ENCODE measurements at places on chromosomes 7 and 10. TPM values are rescaled to one million over a fixed set of nuclear protein-coding genes. Genes with fewer than 3 reads are reported as not detected.

DNA sequence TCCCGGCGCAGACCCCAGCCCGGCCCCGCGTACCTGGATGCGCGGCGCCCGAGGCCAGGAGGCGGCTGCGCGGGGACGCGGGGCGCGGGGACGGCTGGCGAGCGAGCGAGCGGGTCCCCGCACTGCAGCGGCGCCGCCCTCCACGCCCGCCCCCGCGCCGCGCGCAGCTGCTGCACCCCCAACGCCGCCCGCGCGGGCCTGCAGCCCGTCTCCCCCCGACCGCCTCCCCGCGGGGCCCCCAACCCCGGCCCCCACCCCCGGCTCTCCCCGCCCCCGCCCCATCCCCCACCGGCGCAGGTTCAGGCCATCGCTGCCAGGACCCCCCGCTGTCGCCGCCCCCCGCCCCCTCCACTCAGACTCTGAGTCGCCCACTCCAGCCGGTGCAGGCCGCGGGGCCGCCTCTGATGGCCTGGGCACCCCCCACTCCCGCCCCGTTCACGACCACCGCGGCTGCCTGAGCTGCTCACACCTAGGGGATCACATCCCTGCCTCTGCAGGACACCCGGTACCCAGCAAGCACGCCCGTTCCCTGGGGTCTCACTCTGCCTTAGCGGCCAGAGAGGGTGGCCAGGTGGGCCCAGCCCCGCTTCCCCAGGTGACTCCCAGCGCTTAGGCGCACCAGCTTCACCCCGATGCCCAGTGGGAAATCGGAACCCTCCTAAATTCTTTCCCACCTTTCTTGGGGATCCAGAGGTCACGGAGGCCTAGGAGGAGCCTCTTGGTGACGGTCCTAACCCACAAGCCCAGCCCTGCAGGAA, 13.9 kb upstream of the DNAAF5 start:
- DNase-seq, result peak; percentile 71

DNA sequence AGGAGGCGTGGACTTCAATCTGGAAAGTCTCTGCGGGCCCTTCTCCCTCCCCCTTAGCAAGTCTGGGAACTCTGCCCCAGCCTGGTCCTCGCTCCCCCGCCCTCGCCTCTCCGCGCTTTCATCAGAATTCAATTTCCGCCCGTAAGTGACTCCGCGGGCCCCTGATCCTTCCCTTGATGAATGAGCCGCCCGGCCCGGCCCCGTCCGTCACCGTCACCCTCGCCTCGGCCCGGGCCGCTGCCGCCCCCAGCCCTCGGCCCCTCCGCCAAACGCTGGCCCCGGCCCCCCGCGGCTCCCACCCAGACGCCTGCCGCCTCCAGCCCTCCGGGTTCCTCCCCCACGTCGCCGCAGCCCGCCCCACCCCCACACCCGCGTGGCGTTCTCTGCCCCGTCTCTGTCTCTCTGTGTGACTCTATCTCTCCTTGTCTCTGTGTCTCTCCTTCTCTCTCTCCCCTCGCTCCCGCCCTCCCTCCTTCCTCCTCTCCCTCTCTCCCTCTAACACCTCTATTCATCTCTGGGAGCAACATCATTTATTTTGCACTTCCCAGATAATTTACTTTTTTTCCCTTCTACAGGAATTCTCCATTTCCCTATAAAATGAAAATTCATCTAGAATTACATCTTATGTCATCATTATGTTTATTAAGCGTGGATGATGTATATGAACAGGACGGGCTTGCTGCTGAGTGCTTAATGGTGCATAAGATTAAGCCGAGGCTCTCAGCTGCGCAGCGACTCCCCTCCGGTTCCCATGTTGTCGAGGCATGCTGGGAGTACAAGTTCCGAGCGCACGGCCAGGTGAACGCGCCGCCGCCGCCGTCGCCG, 91.2 kb upstream of the PAX2 start:
- no peak for DNase-seq

DNA sequence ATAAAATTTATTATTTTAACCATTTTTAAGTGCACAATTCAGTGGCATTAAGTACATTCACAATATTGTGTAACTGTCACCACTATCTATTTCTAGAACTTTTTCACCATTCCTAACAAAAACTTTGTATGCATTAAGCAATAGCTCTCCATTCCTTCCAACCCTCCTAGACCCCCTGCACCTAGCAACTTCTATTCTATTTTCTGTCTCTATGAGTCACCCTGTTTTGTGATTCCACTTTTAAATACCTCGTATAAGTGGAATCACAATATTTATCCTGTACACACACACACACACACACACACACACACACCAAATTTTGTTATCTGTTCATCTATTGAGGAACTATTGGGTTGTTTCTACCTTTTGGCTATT, 89.2 kb downstream of the ARID5B start:
- no peak for DNase-seq

GRCh38 chr7:84042110-84042539, 152.5 kb downstream of the SEMA3A start:
- DNase-seq, result no peak

- DNase-seq, result no peak
Measured at GRCh38 chr10:129675027-129675769, 208.2 kb downstream of the MGMT start.

DNA sequence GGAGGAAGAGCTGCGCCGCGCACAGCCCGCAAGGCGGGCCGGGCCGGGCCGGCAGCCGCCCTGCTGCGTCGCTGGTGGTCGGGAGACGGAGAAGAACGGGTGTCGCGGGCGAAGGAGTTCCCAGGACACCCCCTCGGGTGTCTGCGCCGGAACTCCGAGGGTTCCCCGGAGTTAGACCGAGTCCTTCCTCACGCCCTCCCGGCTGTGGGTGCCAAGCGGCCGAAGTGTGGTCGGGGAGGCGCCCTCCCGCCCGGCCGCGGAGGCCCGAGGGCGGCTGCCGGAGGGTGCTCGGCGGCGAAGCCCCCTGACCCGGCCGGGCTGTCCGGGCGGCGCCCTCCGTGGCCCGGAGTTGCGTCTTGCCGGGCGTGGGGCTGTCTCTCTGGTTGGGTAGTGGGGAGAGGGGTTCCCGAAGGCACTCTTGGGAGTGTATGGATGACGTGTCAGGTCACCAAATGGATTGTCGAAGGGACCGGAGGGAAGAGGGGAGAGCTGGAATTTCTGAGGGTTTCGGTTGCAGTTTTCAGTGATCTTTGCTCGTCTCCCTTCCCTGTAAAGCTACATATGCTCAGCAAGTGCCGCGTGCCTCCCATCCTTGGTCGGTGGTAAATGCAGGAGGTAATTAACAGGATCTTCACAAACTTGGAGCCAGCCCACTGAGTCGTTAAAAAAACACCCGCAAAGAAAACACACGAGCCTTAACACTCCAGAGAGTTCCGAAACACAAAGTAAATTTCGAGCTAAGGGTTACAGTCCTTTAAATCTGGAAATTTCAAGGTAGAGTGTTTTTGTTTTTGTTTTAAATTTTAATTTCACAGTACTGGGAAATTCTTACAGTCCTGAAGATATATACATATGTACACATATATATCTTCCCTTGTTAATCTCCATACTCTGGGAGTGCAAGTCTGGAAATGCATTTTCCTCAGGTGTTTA, 871 bp downstream of the ST7 start:
- peak; percentile 88 for DNase-seq

- no peak for DNase-seq
Measured at GRCh38 chr10:120605410-120605809, 148.4 kb downstream of the PLPP4 start.

DNA sequence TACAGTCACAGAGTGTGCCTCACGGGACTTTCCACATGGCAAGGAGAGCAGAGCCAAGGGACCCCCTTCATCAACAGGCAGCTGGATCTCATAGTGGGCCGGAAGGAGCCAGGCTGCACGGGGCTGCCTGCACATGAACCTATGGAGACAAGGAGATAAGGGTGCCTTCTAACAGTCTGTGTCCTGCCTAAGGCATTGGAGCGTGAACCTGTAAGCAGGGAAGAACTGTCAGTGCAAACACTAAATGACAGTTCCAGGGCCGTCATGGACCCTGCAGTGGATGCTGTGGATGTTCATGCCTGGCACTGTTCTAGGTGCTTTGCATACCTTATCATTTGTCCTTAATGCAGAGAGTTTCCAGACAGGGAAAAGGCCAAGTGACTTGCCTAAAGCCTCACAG, 85.9 kb downstream of the WIPF3 start:
- no peak for DNase-seq

GRCh38 chr10:42960991-42961795, 115.7 kb upstream of the RET start:
- DNase-seq, result peak; percentile 61

- no peak for DNase-seq
Measured at GRCh38 chr7:4842319-4843064, 19.3 kb downstream of the PAPOLB start.

- DNase-seq, result peak; percentile 47
Measured at GRCh38 chr10:649798-650440, 39.5 kb downstream of the DIP2C start.

GRCh38 chr7:141497391-141497790, 53.8 kb upstream of the AGK start:
- DNase-seq, result no peak

DNA sequence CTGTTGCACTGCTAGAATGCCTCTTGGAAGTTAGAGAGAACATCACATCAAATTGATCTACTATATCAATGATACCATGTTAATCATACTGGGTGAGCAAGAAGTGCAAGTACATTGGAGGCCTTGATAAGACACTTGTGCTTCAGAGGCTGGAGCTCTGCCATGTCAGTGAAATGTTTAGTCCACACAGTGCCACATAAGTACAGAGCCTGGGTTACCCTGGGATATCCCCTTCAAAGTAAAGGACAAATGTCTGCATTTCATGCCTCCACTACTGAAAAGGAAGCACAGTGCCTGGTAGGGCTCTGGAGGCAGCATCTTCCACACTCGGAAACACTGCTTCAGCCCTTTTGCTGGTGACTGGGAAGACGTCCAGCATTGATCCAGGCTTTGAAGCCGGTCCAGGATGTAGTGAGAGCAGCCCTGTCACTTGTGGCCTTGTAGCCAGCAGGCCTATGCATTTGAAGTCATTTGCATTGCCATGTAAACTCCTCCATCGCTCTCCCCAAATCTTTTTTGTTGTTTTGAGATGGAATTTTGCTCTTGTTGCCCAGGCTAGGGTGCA, 15.7 kb upstream of the STN1 start:
- DNase-seq, result no peak

DNA sequence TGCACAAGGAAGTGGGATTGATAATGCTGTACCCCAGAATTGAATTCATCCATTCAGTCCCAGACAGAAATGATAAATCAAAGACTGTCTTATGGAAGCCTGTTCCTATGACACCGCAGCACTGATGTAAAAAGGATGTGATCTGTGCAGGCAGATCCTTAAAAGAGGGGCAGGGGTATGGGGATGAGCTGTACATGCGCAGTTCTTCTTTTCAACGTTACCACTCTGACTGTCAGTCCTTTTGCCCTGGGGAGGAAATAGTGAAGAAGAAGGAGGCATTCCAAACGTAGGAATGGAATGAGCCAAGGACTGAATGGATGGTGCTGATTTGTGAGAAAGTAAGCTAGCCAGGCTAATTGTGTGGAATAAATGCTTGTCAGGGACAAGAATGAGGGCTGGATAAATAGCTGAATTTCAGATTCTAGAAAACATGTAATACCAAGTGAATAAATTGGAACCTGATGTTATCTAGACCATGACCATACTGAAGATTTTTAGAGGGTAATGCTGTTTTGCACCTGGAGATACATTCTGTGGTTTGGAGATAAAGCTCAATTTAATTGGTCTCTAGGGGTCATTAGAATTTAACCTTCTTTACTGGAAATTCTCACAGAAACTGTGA, 509.3 kb downstream of the SORCS3 start:
- DNase-seq, result no peak

DNA sequence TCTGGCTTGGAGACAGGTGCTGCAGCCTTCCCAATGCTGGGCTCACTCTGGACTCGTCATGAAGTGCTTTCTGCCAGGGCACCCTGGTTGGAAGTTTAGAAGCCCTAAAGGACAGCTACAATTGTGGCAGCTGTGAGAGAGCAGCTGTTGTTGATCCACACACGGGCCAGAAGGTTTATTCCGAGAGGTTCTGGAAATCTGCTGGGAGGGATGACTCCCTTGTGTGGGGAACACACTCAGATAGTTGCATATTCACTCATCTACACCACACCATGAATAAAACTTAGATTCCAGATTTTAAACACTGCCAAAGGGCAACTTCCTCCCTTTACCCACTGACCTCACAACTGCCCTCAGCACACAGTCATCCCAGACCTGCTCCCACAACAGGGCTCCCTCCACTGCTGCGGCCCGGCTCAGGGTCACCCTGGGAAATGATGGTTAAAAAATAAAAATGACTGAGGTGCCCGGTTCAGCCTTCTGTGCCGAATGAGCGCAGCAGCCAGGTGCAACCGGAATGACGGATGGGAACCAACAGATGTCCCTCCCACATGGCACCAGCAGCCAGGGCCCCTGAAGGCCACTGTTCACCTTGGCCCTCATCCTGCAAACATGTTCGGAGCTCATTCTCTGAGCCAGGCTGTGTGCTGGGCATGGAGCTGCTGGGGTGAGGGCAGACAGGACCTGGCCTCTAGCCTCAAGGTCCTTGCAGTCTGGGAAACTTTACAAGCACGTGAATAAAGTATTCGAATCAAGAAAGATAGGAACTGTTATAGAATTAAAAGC, 40.2 kb downstream of the ASB13 start:
- DNase-seq, result no peak

DNA sequence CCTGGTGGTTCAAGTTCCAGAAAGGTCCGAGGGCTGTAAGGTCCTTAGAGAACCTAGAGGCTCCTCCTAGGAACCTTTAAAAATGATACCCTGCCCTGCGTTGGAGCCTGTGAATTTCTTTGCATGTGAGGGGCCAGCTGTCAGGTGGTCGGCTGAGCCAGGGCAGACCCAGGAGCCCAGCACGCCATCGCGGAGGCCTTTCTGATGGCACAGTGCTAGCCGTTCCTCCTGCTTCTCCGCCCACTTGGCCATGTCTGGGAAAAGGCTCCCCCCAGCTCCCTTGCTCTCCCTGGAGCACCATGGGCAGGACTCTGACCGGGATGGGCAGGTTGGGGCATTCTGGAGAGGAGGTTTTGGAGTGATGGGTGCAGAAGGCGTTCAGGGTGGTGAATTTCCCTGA, 7.6 kb downstream of the ZNF316 start:
- no peak for DNase-seq

GRCh38 chr10:103789771-103790201, 65.6 kb downstream of the SH3PXD2A start:
- DNase-seq, result no peak

- no peak for DNase-seq
Measured at GRCh38 chr7:36232555-36232954, 79.5 kb downstream of the EEPD1 start.

- DNase-seq, result no peak
Measured at GRCh38 chr10:66951896-66952295, 26.1 kb downstream of the LRRTM3 start.

- DNase-seq, result peak; percentile 78
Measured at GRCh38 chr10:132906836-132907235, 35.5 kb downstream of the CFAP46 start.

Gene GRK5
- total RNA-seq, result 57.5 TPM

Gene NUTM2E
- total RNA-seq, result 0.46 TPM

Gene WIPF3
- total RNA-seq, result 21.4 TPM

Gene SLC39A12
- 0.32 TPM for total RNA-seq

Gene SMNDC1
- 28.1 TPM for total RNA-seq

Gene PLAU
- 36.7 TPM for total RNA-seq

Gene CCDC172
- total RNA-seq, result not detected
